ENCODE measurements at places on chromosomes 1 and 21. TPM values are rescaled to one million over a fixed set of nuclear protein-coding genes. Genes with fewer than 3 reads are reported as not detected.

The JTB gene
- total RNA-seq = 189 TPM

The LRRC39 gene
- not detected for total RNA-seq

The TSSK3 gene
- not detected for total RNA-seq

The CD1E gene
- not detected for total RNA-seq

The TNNI3K gene
- not detected for total RNA-seq

The DARS2 gene
- total RNA-seq = 51.1 TPM

The ANKRD65 gene
- total RNA-seq = not detected

Measured in HT1080 (cell line).